Stimulated activated CD8-positive, alpha-beta memory T cell treated with anti-CD3 and anti-CD28 coated beads, Interleukin-4, amount 100 ng/mL, for 24 hours (primary cell): ENCODE measurements at places on chromosomes 4 and X.

- no peak for DNase-seq
Measured at GRCh38 chr4:144518181-144518895, 127.6 kb upstream of the HHIP start.

DNA sequence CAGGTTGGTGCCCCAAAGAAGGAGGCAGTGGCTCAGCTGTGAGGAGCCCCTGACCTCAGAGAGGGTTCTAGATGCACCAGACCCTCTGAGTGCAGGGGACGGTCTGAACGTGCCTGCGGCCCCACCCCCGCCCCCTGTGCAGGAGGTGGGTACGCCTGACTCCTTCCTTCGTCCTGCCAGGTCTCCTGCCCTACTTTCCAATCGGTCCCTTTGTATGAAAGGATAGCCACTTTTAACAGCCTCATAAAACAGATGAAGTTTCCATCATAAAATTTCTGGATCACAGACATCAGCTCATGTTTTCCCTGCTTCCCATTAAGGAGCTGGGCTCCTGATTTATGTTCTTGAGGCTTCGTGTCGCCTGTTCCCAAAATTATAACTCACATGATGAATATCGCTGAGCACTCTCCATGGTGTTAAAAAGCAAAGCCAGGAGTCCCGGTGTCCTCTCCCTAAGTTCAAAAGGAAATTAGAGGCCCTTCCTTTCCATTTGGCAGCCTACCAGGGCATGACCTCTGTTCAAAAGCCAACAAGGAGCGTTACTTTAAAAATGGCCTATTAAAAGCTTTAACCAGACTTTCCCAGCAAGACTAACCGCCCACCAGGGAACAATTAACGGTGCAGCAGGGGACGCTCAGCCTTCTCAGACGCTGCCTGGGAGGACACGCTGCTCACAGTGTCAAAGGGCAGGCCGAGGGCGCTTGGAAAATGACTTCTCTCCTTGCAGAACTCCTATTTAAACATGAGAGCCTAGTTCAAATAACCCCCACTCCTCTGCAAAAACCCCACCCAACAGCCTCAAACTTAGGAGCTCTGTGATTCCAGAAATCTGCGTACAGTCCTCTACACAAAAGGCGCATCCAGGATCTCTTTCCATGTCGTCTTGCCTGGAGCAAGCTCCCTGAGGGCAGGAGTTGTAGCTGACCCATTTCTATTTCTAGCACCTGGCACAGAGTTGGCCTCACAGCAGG lies 181.9 kb downstream of the AFAP1 start:
- no peak for DNase-seq

DNA sequence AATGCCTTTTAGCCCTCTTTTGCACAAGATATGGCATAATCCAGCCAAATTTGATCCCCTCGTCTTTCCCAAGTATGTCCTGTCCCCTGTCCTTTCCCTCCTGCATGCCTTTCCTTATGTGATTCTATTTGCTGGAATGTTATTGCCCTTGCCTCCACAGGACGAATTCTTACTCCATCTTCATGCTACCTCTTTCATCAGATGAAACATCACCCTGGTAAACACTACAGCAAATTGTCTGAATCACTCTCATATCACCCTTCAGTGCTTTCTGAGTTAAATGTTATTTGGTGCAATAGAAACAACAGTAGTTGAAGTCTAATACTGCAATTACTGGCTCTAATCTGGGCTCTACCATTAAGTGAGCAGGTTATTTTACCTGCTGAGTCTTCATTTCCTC lies 52.2 kb upstream of the FAT1 start:
- DNase-seq: no peak

GRCh38 chr4:109207061-109207460 lies 95.4 kb downstream of the COL25A1 start:
- no peak for DNase-seq

- DNase-seq: no peak
Measured at GRCh38 chrX:9728261-9728660, 37.4 kb downstream of the GPR143 start.

- DNase-seq: no peak
Measured at GRCh38 chr4:100540131-100540530, 22.3 kb upstream of the EMCN start.

DNA sequence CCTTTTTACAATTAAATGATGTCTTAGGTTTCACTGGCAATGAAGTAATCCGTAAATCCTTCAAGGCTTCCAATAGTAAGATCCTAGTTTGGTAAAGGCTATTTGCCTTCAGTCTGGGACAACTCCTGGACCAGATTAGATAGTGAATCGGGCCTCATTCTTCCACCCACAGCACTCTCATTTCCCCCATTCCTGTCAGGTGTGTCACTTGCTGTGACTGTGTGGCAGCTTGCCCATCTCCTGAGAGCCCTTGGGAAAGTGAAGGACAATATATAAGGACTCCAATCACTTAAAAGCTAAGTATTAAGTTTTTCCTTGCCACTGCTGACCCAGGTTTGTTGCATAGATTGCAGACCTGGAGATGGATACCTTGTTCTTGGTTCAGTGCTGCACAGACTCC lies 3.3 kb upstream of the GASK1B start:
- no peak for DNase-seq

DNA sequence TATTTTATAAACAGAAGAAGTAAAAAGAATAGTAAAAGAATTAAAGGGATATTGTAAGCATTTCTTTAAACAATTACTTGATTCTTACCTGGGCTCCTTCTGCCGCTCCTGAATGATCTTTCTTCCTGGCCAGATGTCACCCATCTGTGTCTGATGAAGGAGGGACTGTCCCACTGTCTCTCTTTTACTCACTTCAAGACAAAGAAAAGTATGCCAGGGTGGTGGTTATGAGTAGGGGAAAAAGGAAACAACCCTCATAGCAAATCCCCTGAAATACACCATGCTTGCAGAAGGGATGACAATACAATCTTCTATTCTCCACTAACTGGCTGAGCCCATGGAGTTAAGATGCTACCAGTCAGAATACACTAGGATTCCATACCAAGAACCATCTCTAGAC lies 31.1 kb downstream of the SYTL4 start:
- no peak for DNase-seq

DNA sequence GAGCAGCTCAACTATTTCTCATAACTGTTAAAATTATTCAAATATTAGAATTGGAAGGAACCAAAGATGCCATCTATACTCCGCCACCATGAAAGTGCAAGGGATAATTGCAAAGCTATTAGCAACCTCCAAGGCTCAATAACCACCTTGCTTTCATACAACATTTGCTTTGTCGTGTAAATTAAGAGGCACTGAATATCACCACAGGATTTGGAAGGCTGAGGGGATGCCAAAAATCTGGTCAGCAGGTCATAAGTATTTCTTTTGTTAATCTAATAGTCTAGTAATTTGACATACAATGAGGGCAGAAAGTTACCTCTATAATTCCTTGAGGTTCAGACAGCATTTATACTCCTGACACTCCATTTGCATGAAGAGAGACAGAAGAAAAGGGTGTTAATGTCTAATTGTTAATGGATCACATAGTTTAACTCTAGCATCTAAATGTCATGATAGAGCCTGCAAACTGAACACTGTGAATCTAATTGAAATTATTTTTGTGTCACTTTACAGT lies 200.9 kb upstream of the DIAPH2 start:
- DNase-seq: no peak

DNA sequence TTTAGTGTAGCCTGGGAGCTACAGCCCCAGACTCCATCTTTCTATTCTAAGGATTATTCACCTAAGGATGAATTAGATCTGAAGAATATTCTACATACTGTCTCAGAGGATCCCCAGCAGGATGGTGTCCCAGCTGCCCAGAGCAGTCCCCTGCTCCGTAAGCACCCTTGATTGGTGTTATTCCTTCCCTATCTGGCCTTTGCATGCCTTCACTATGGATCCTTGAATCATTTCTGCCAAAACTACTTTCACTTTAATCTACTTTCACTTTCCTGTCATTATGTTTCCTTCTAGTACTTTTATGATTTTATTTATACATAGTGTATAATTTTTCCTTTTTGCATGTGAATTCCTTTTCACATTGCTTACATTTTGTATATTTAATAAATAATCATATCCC lies 39.2 kb downstream of the ARHGAP24 start:
- no peak for DNase-seq

- no peak for DNase-seq
Measured at GRCh38 chr4:174274436-174274835, 9.0 kb downstream of the FBXO8 start.
